ENCODE measurements at places on chromosomes 5 and 9.

DNA sequence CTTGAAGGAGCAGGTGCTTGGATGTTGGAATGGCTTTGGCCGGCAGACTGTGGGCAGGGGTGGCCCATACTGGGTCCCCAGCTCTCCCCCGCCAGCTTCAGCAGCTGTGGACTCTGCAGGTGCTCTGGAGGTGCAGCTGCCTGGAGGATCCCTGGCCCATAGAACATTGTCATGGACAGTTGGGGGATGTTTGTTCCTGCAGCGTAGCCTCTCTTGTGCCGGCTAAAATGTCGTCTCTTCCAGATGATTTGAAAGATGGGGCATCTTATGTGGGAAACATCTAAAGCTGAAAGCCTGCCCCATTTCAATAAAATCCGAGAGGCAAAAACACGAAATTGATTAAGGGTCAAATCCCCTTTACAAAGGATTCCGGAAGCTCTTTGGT is 13.5 kb upstream of the SLC6A19 start:
- peaks cover 11% of the 10 kb centered on the region for H3K4me1 ChIP-seq
- no peaks in the 10 kb centered on the region for H3K36me3 ChIP-seq
- no peak for DNase-seq
- peaks cover 67% of the 10 kb centered on the region for H3K27me3 ChIP-seq
- H3K4me3 ChIP-seq = no peak overlapping the region

- H3K4me1 ChIP-seq = peaks cover 22% of the 10 kb centered on the region
- no peaks in the 10 kb centered on the region for H3K27me3 ChIP-seq
- H3K27ac ChIP-seq = no peak overlapping the region
- H3K36me3 ChIP-seq = no peaks in the 10 kb centered on the region
- no peak overlapping the region for H3K4me3 ChIP-seq
These were observed 26.4 kb upstream of the PIK3R1 start for GRCh38 chr5:68189171-68189570.

DNA sequence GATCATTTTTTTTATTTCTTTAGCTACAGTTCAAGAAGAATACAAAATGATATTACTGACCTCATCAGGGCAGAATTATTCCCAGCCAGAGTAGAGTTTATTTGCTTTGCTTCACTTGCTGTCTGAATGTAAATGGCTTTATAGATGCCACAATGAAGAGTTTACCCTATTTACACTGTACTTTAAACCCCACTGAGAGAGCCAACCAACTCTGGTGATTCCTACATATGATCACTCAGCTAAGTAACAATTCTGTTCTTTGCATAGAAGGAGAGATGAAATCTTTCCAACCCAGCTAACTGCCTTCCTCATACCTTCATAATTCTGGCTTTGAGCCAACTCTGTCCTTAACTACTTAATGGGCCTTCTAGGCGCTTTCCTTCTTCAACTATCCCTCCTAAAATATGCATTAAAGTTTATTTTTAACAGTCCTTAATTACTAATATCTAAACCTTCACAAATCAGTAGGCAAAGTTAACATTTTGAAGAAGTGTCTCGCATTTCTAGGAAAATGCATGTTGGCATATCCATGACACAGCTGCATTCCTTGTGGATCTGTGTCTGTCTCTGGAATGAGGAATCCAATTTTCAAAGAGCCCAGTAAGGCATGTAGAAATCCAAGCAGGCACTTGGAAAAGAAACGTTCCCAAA is 284.8 kb upstream of the GRAMD2B start:
- peaks cover 9% of the 10 kb centered on the region for H3K4me1 ChIP-seq
- DNase-seq = peak; percentile 6
- H3K27me3 ChIP-seq = no peaks in the 10 kb centered on the region
- H3K36me3 ChIP-seq = no peaks in the 10 kb centered on the region

- no peak overlapping the region for H3K27ac ChIP-seq
- H3K36me3 ChIP-seq = no peaks in the 10 kb centered on the region
- no peak for DNase-seq
- H3K4me3 ChIP-seq = no peak overlapping the region
These were observed 36.6 kb upstream of the MYORG start for GRCh38 chr9:34413231-34413852.

- no peaks in the 10 kb centered on the region for H3K36me3 ChIP-seq
- no peak overlapping the region for H3K27ac ChIP-seq
- no peaks in the 10 kb centered on the region for H3K27me3 ChIP-seq
- H3K4me3 ChIP-seq = no peak overlapping the region
- DNase-seq = no peak
These were observed 313.6 kb downstream of the KCTD16 start for GRCh38 chr5:144484124-144484897.

DNA sequence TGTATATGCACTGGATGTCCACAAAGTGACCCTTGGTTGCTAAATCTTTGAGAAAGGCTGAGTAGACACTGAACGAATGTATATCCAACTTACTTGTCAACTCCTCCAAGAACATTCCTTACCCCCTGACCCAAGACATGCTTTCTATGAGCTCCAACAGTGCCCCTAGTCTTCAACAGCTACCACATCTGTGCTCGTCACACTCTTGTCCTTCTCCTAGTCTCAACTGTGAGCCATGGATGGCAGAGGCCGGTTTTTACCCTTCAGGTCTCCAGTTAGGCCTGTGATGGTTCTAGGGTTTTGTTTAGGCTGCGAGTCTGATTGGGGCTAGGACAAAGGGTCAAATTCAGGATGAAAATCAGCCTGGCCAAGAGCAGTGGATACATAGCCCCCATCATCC is 19.0 kb upstream of the GPX3 start:
- no peaks in the 10 kb centered on the region for H3K4me1 ChIP-seq
- no peak overlapping the region for H3K27ac ChIP-seq
- no peak for DNase-seq
- peaks cover 26% of the 10 kb centered on the region for H3K27me3 ChIP-seq

DNA sequence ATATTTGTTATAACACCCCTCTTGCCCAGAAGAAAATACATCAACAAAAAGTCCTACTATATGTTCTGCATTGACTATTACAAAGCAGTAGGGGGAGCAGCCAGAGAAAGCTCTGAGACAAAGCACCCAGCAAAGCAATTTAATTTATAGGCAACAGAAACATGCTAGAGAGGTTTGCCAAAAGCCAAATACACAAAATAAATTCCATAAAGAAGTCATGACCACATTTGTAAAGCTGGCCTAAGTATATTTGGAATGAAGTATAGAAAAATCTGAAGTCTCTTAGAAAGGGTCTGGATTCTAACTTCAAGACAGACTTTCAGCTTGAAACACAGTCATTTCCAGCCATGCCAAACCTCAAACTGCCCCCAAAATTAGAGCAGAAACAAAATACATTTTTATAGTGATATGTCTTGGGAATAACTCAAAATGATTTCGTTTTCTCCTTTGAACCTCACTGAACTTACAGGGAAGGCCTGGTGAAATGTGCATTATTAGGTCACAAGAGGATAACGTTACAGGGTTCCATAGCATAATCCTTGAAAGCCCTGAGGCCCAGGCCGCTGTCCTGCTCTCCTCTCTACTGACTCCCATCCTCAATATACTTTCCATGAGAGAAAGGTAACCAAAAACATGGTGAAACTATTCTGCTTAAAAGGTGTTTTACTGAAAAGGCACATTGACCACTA is 451.8 kb downstream of the RAB3C start:
- peaks cover 5% of the 10 kb centered on the region for H3K36me3 ChIP-seq
- no peak for DNase-seq
- peaks cover 9% of the 10 kb centered on the region for H3K4me1 ChIP-seq
- no peak overlapping the region for H3K4me3 ChIP-seq
- H3K27ac ChIP-seq = no peak overlapping the region

DNA sequence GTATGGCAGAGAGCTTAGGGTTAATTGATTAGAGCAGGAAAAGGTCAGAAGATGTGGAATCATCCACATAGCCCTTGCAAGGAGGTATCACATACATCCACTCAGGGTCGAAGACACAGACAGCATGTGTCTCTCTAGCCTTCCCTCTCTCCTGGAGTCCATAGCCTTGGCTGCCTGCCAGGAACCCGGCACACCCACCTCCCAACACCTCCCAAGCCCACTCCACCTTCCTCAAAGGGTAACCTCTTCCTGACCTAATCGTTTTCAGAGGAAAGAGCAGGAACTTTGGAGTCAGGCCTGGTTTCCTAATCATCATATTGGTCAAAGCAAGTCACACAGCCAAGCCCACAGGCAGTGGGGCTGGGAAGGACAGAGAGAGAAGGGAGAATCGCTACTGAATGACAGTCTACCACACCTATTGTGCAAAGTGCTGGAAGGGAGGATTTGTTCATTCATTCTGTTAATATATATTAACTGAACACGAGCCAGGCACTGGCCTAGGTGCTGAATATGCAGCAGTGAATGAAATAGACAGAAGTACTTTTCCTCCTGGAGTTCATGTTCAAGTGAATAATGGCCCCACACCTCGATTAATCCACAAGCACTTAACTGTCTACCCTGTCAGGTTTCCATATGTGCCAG is 107.8 kb downstream of the KCNIP1 start:
- peaks cover 74% of the 10 kb centered on the region for H3K27me3 ChIP-seq
- peaks cover 8% of the 10 kb centered on the region for H3K4me1 ChIP-seq
- H3K27ac ChIP-seq = no peak overlapping the region
- H3K36me3 ChIP-seq = no peaks in the 10 kb centered on the region
- no peak overlapping the region for H3K4me3 ChIP-seq

GRCh38 chr5:15334551-15335266 is 165.3 kb upstream of the FBXL7 start:
- no peak overlapping the region for H3K27ac ChIP-seq
- H3K27me3 ChIP-seq = no peaks in the 10 kb centered on the region
- no peak for DNase-seq
- H3K4me1 ChIP-seq = no peaks in the 10 kb centered on the region
- H3K4me3 ChIP-seq = no peak overlapping the region
- H3K36me3 ChIP-seq = no peaks in the 10 kb centered on the region

- DNase-seq = no peak
- no peak overlapping the region for H3K4me3 ChIP-seq
- H3K27me3 ChIP-seq = peaks cover 17% of the 10 kb centered on the region
- no peaks in the 10 kb centered on the region for H3K4me1 ChIP-seq
- no peaks in the 10 kb centered on the region for H3K36me3 ChIP-seq
- no peak overlapping the region for H3K27ac ChIP-seq
These were observed 73.3 kb upstream of the PHF24 start for GRCh38 chr9:34884747-34885189.

DNA sequence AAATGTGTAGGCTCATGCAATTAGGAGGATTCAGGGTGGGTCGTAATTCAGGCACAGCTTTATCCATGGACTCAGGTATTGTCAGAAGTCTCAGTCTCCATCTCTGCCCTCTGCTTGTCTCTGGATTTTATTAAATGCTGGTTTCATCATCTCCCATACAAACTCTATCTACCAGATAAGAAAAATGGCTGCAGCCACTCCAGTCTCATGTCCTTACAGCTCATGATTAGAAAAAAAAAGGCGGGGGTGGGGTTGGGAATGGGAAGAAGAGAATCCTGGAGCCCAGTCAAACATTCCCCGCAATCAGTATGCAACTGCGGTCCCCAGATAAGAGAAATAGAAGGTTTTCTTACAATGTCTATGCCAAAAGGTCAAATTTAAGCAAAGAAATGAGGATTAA is 7.6 kb upstream of the FBXO38 start:
- H3K27ac ChIP-seq = no peak overlapping the region
- DNase-seq = no peak
- H3K4me3 ChIP-seq = no peak overlapping the region
- H3K36me3 ChIP-seq = no peaks in the 10 kb centered on the region
- H3K4me1 ChIP-seq = peaks cover 18% of the 10 kb centered on the region

DNA sequence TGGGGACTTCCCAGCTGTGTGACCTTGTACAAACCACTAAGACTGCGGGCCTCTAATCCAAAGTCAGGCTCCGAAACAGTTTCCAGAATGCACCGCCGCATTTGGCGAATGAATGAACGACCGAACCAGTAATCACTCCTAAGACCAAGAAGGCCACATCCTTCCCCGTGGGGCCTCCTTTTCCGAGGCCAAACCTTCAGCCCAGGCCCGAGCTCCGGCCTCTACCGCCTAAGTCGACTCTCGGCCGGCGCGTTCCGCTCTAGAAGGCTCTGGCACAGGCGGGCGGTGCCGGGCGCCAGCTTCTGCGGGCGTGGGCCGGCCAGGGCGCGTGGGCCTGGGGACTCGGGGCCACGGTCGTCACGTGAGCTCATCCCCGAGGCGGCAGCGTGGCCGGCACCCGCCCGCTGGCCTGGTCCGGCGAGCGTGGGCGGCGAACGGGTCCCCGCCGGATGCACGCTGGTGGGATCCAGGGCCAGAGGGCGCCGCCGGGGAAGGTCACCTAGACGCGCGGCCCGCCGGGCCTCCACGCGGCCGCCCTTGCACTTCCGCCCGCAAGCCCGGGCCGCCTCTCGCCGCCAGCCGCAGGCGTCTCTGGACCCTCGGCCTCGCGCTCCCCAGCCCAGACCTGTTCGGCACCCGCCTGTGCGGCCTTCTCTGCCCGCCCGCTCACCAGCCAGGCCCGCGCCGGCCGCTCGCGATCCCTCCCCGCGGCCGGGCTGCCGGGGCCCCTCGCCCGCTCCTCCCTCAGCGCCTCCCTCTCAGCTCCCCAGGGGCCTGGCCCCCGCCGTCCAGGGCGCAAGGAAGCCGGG is 754 bp downstream of the VDAC1 start:
- peak; percentile 48 for DNase-seq
- H3K27ac ChIP-seq = peak overlapping the region; percentile 18
- peaks cover 59% of the 10 kb centered on the region for H3K4me1 ChIP-seq

GRCh38 chr9:127828262-127829031 is 25.8 kb downstream of the FPGS start:
- H3K4me1 ChIP-seq = peaks cover 14% of the 10 kb centered on the region
- H3K36me3 ChIP-seq = peaks cover 15% of the 10 kb centered on the region
- H3K27ac ChIP-seq = no peak overlapping the region

All from Calu3 (cell line).